ENCODE measurements at places on chromosomes 1 and 21.
A peak's percentile ranks its signal among the peaks of the same experiment; 100 is the strongest.

GRCh38 chr1:61930116-61930645, 187.9 kb downstream of the PATJ start:
- DNase-seq = no peak

DNA sequence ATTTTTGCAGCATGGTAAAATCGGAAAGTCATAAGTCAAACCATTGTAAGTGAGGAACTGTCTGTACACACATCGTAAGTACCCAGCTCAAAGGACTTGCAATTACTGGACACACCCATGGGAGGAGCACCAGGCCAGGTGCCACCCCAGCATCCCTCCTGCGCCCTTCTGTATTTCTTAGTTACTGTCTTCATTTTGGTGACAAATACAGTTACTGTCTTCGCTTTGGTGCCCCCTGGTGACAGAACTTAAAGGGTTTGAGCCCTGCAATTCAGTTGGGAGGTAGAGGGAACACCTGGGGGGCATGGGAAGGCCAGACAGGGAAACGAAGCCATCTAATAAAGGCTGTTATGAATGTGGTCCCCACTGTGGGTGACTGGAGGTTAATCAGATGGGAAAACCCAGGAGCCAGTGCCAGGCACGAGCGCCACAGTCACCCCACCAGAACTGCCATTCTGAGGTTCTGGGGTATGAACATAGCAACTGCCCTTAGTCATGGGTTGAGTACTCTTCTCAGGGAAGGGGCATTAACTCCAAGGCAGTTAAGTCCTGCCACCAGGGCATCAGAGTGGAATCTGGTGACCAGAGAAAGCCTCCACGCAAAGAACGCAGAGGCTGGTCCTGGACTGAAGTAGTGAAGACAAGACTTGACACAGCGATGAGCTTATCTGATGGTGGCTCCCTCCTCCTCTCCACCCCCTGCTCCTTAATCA, 612.9 kb downstream of the PTPRU start:
- peak; percentile 10 for DNase-seq

DNA sequence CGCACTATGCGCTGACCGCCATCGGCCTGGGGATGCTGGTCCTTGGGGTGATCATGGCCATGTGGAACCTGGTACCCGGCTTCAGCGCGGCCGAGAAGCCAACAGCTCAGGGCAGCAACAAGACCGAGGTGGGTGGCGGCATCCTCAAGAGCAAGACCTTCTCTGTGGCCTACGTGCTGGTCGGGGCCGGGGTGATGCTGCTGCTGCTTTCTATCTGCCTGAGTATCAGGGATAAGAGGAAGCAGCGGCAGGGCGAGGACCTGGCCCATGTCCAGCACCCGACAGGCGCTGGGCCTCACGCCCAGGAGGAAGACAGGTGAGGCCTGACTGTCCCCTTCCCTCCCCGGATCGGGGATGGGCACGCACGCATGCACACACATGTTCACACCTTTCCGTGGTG, 31.9 kb upstream of the FHAD1 start:
- DNase-seq = no peak

DNA sequence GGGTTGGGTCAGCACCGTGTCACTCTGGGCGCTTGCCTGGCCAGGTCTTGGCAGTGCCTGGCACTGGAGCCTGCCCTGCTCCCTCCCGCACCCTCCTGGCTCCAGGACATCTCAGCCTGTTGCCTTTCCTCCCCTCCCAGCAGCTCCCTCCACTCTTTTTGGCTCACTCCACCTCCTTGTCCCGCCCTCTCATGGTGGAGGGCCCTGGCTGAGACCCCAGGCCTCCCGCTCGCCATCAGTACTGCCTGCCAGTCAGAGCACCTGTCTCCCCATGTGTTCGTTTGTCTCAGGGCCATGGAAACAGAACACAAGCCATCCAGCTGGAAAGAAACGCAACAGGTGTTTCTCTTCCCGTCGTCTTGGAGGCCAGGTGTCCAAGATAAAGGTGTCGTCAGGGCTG, 61.0 kb downstream of the B3GALT5 start:
- DNase-seq = no peak

GRCh38 chr1:177306981-177307380, 136.2 kb downstream of the BRINP2 start:
- no peak for DNase-seq

DNA sequence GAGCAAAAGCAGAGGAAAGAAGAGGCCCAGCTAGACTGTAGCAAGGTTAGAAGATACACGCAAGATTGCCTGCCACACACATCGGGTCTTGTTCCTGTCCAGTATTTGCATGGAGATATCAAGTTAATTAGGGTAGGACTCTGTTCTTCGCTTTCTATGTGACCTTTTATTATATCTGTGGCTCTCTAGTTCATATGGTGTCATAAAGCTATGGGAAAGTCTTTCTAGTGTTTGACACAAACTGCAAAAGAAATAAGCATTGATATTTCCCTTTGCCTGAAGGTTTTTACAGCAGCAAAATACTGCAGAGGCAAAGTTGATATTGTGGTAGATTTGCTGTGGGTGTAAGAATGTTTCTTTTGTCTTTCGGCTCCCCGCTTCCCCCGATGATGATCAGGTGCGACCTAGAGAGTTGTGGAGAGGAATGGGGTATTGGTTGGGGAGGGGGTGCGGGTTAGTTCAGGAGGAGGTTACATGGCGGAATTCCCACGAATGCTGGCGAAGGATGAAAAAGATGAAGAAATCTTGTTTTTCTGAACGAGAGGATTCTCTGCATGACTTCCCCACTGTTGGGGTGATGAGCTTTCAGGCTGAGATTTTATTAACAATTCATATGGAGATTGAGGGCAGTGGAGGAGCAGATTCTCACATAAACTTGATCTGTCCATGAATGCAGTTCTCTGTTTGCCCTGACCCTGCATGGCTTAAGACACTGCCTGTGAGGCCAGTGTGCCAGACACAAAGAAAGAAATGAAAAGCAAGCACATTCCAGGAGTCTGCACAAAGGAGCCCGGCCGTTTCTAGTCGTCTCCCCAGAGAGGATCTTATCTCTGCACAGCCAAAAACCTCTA, 550.2 kb downstream of the USP25 start:
- DNase-seq = no peak

- DNase-seq = no peak
These were observed 11.6 kb upstream of the DDI2 start for GRCh38 chr1:15605398-15606383.

DNA sequence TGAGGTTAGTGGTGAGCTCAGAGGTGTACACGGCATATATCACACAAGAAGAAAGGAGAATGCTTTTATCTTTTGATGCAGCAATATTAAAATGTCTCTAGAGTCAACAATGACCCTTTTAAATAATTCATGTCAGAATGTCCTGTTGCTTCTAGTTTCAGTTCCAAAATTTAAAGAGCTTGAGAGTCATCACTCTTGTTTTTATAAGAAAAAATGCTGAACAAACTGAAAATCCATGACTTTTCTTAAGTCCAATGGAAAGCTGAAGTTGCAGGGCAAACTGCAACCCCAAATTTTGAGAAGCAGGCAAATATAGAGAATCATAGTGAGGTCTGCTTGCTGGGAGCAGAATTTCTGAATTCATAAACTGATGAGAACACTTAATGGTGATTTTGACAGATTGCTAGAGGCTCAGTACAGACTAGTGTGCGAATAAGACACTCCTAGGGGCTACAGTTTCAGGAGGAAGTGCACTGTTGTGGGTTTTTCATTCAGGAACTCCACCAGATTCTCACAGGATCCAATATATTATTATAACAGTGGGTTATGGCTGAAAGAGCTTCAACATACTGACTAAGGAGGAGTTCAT, 135.1 kb downstream of the CLIC6 start:
- no peak for DNase-seq

- no peak for DNase-seq
These were observed 85.8 kb upstream of the RGS1 start for GRCh38 chr1:192489748-192490147.

- no peak for DNase-seq
These were observed 46.5 kb downstream of the TRAPPC10 start for GRCh38 chr21:44058652-44058964.

GRCh38 chr1:23563755-23564374, 4.6 kb upstream of the ID3 start:
- DNase-seq = no peak

DNA sequence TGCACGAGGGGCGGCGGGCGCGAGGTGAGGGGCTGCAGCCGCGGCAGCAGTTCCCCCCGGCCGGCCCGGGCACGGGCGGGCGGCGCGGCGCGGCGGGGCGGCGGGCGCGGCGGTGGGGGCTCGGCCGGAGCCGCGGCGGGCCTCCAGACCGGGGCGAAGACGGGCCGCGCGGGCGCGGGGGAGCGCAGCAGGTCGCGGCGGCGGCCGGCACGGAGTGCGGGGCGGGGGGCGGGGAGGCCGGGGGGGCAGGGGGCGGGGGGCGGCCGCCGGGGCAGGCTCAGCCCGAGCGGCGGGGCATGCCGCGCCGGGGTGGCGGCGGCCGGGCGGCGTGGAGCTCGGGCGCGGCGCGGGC, 311 bp downstream of the IRF2BP2 start:
- DNase-seq = no peak

DNA sequence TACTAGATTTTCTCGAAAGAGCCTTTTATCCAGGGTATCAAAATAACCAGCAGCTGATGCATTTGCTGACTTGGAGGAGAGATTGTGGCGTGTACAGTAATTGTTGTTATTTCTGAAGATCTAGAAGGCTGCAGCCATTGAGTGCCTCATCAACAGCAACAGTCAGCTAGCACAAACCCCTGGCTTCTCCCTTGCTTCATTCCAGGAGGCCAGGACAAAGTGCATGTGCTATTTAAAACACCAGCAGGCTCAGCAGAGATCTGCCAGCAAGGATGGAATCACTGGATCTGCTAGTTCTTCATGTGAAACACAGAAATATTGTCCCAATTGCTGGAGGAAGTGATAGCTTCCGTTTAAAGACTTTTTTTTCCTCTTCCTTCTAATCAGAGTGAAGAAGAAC, 2.8 kb upstream of the NGF start:
- DNase-seq = no peak

DNA sequence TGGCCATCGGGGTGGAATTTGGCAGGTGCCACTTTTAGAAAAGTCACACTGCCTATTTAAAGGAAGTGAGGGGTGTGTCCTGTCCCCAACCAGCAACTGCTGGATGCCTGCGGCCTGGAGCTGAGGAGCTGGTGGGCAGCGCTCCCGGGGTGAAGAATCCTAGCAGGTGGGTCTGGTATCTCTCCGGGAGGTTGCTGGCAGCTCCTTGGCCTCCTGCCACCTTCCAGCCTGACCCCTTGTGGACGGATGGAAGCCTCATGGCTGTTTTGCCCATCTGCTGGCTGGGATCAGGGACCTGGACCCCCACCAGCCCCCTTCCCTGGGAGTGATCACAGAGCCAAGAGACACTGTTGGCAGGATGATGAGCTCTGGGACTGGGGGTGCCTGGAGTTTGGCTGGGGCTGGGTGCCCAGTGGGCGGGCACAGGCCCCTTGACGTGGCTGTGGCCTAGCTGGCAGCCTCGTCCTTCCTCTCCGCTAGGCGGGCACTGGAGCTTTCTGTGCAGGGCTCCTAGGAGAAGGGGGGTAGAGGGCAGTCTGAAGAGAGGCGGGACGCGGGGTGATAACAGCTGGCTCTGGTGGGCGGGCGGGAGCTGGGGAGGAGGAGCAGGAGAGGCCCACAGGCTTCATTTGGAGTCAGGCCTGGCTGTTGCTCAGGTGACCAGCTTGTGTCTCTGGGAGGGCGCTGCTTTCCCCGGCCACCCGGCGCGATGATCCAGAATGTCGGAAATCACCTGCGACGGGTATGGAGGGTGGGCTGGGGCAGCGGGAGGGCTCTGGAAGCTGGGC, at the start of gene ACOT11:
Gene ACOT11 (plus strand): TSS at position 628 of the 788 bp plus-strand sequence. CDS start 82 bp downstream, at position 710.
- no peak for DNase-seq

DNA sequence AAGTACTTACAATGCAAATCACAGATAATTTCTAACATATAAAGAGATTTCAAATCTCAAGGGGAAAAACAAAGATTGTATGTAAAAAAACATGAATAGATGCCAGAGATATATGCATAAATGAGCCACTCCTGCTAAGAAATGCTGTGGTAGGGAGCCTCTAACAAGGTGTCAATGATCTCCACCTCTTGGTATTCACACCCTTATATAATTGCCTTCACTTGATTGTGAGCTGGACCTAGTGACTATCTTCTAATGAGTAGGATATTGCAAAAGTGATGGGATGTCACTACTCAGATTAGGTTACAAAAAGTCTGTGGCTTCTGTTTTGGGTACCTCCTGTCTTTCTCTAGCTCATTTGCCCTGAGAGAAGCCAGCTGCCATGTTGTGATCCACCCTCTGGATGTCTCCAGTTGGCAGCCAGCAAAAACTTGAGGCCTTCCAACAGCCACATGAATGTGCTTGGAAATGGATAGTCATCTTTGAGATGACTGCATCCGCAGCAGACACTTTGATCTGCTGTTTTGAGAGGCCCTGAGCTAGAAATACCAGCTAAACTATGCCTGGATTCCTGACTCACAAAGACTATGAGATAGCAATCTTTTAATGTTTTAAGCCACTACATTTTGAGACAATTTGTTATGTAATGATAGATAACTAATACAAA, 196.1 kb upstream of the FGGY start:
- DNase-seq = no peak

DNA sequence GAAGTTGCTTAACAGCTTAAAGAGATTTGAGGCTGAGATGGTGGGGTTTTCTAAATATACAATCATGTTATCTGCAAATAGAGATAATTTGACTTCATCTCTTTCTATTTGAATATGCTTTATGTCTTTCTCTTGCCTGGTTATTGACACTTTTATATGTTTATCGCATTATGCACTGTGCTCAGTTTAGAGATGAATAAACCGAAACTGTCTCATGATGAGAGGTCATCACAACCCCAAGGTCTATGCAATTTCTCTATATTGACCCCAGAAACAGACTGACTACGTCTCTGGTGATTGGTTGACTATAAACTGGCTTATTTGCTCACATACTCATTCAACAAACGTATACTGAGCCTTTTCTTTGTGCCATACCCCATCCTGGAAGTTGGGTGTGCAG, 117.9 kb upstream of the NRIP1 start:
- no peak for DNase-seq

GRCh38 chr1:154265586-154265985, 6.8 kb upstream of the HAX1 start:
- DNase-seq = no peak

DNA sequence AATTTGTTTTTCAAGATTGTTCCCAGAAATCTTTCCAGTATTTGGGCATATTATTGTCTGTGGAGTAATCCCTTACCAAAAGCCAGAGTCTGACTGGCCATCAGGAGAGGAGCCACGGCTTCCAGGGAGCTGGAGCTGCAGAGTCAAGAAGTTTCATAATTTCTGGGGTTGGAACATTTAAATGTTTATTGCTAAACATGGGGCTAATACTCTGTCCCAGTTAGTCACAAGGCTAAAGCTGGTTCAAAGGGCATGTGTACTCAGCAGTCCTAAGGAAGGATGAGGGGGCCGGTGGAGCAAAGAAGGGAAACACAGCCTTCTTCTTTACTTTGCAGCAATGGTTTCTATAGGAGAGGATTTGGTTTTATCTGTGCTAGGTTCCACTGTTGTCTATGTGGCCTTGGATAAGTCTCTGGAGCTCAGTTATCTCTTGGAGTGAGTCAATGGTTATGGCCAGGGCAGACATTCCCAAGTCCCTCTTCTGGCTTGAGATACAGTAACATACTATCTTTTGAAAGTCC, 9.5 kb downstream of the DENND2D start:
- DNase-seq = no peak

DNA sequence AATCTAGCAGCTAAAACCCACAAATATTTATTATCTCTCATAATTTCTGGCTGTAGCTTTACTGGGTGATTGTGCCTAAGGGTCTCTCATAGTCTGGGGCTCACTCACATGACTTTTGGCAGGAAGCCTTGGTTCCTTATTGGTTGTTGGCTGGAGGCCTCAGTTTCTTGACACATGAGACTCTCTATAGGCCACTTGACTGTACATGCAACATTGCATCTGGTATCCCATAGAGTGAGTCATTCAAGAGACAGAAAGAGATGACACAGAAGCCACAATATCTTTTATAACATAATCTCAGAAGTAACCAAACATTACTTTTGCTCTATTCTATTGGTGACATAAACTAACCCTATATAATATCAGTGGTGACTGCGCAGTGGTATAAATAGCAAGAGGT, 128.5 kb upstream of the HNRNPU start:
- DNase-seq = no peak

Measured in stimulated activated CD4-positive, alpha-beta T cell treated with anti-CD3 and anti-CD28 coated beads, Interleukin-2, amount 100 ng/mL, for 4 hours (primary cell).